ENCODE measurements at places on chromosomes 12 and 14. TPM values are rescaled to one million over a fixed set of nuclear protein-coding genes. Genes with fewer than 3 reads are reported as not detected.

The KRT8 gene
- total RNA-seq = 172 TPM

The GALNT16 gene
- total RNA-seq = not detected

The LHX5 gene
- total RNA-seq = under 0.01 TPM

The ITGB7 gene
- 3.1 TPM for total RNA-seq

The TSPAN19 gene
- not detected for total RNA-seq

The TOX4 gene
- 18.1 TPM for total RNA-seq
